Right ventricle myocardium inferior (tissue), 1 donor: ENCODE measurements at places on chromosomes 6 and 20. TPM values are rescaled to one million over a fixed set of nuclear protein-coding genes. Genes with fewer than 3 reads are reported as not detected.
A peak's percentile ranks its signal among the peaks of the same experiment; 100 is the strongest.

- DNase-seq: no peak
These were observed 115.0 kb downstream of the PDSS2 start for GRCh38 chr6:107344383-107344782.

CUL9 gene
- 14.0 TPM for total RNA-seq

ENPP1 gene
- 1.7 TPM for total RNA-seq

DNA sequence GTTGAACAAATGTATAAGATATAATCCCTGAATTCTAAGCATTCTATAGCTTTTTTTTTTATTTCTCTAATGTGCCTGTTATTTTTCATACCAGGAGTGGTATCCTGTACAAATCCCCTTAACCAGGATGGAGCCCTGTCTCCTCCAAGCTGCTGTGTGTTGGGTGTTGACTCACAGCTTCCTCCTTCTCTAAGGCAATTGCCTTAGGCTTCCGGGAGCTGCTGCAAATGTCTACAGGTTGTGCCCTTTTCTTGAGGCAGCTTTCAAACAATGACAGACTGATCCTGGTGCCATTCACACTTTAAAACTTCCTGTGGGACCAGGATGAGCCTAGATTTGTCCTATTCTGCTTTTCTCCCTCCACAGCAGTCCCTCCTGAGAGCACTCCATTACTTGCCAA lies 173.2 kb downstream of the BTBD3 start:
- no peak for DNase-seq

GRCh38 chr6:41708856-41709255 lies 26.6 kb downstream of the TFEB start:
- no peak for DNase-seq

LPA gene
- not detected for total RNA-seq

DNA sequence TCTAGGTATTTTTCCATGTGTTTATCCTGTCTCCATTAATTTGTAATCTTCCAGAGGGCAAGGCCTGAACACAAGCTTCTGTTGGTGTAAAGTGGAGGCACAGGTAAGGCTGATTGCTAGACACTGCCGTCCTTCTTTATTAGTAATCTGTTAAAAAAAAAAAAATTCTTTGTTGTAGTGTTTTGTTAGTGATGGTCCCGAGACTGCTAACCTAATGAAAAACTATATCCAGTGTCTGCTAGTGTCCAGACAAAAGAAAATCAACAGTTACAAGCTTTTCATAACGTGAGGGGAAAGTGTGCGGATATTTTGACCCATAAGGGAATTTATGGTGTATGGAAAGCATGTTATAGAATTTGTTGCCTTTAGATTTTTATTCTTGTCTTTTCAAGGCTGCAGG lies 4.2 kb upstream of the HIVEP1 start:
- no peak for DNase-seq

PRICKLE4 gene
- 3.3 TPM for total RNA-seq

RIPPLY2 gene
- total RNA-seq: not detected

GRCh38 chr20:53291548-53291947 lies 302.1 kb downstream of the ZNF217 start:
- DNase-seq: no peak

DNA sequence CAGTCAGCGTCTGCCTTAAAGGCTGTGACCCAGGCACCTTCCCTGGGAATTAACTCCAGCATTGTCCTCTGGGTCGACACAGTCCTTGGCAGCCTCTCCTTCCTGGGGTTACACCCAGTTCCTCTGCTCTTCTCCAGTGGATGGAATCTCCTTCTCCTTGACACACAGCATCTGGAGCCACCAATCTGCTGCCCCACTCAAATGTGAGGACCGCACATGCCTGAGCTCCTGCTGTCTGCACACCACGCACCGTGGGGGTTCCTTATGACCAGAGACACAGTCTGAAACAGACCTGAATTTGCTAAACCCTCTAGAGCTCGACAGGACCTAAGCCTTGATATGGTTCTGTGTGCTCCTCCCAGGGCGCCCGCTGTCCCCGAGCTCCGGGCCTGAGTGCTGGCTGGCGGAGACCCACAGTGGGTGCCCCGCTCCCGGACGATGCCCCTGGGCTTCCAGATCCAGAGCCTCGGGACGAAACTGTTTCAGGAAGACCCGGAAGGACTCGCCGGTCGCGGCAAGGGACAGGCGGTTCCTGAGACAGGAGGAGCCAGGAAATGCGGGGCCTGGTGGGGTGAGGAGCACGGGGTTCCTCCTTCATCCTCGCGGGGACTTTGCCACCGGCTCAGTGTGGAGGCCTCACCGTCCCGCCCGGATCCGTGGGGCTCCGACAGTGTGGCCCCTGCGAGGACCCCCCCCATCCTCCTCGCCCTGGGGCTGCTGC lies 2.5 kb upstream of the RAET1G start:
- peak; percentile 58 for DNase-seq

ME1 gene
- total RNA-seq: 24.8 TPM
